ENCODE measurements at places on chromosomes 7 and 10.

DNA sequence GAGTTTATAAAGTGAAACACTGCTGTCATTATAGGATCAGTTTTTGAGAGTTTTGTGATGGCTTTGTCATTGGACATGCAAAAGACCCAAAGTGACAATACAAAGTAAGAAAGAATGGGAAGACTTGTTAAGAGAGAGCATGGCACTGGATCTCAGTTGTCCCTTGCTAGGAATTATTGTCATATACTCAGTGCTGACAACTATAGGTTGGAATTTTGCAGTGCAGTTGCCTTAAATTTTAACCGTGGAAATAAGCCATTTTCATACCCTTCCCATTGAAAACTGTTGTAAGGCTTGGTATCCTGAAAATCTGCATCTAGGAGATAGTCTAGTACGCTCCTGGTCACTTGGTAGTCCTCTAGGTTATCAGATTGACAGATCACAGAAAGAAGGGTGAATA is 1156.7 kb downstream of the GATA3 start:
- no peak for DNase-seq

- no peak for DNase-seq
Observed at GRCh38 chr7:137642472-137642871, 204.3 kb downstream of the DGKI start.

DNA sequence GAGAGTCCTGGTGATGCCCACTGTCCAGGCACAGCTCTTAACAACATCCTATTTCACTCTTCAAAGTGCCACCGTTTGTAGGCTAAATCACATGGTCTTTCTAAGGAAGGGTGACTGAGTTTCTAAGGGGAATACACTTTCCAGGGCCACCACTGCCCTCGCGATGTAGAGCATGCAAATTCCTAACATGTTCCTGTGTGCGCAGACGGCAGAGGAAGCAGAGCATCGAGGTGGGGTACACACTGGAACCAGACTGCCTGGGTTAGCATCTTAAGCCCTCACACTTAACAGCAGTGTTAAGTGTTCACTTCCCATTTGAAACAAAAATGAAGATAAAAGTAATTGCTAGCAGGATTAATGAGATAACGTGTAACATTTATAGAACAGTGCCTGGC is 3.0 kb downstream of the VOPP1 start:
- no peak for DNase-seq

GRCh38 chr7:143331179-143331801 is 15.4 kb downstream of the CLCN1 start:
- DNase-seq, result no peak

GRCh38 chr7:151424799-151425198 is 15.0 kb upstream of the WDR86 start:
- no peak for DNase-seq

Data from stimulated activated CD4-positive, alpha-beta T cell treated with anti-CD3 and anti-CD28 coated beads, Interleukin-15, amount 100 ng/mL, for 1 hour (primary cell).